Right ventricle myocardium superior (tissue), 1 donor: ENCODE measurements at places on chromosomes 1 and 21. TPM values are rescaled to one million over a fixed set of nuclear protein-coding genes. Genes with fewer than 3 reads are reported as not detected.

Gene OR2C3
- 0.03 TPM for total RNA-seq

Gene GSTM1
- total RNA-seq: not detected

Gene FOXD2
- not detected for total RNA-seq

Gene MARK1
- total RNA-seq: 13.7 TPM

Gene NOS1AP
- 4.6 TPM for total RNA-seq

Gene FCER1G
- 21.5 TPM for total RNA-seq

Gene PCNX2
- total RNA-seq: 2.2 TPM

Gene NR5A2
- 1.7 TPM for total RNA-seq

Gene LCE3C
- total RNA-seq: not detected

Gene PPFIA4
- 19.3 TPM for total RNA-seq

Gene IGFN1
- total RNA-seq: not detected

Gene SPATA1
- 0.81 TPM for total RNA-seq

Gene TIE1
- total RNA-seq: 18.5 TPM

Gene SLC16A4
- 3.4 TPM for total RNA-seq

Gene TDRD5
- not detected for total RNA-seq

Gene PRAMEF26
- not detected for total RNA-seq

Gene PADI1
- not detected for total RNA-seq

Gene RHD
- total RNA-seq: not detected

Gene LRRC71
- not detected for total RNA-seq

Gene LCE3D
- total RNA-seq: not detected

Gene TTC34
- total RNA-seq: 0.56 TPM

Gene RPS8
- 674 TPM for total RNA-seq

Gene SELL
- 0.89 TPM for total RNA-seq

Gene PPIAL4G
- not detected for total RNA-seq

Gene SMG5
- 82.4 TPM for total RNA-seq

Gene GUCA2A
- total RNA-seq: not detected

Gene TFAP2E
- total RNA-seq: 0.27 TPM

Gene TRIM45
- total RNA-seq: 16.4 TPM

Gene AADACL4
- total RNA-seq: not detected

Gene KLHDC8A
- 0.24 TPM for total RNA-seq

Gene LEFTY1
- total RNA-seq: 0.13 TPM

Gene BRDT
- total RNA-seq: not detected

Gene ANKRD35
- total RNA-seq: 1.1 TPM

Gene MX1
- 10.5 TPM for total RNA-seq

Gene SHE
- total RNA-seq: 11.0 TPM

Gene CFHR3
- 0.24 TPM for total RNA-seq

Gene IQCC
- 0.97 TPM for total RNA-seq
